ENCODE measurements at places on chromosomes 4 and X.

GRCh38 chr4:168734703-168735678 is 238.1 kb downstream of the PALLD start:
- DNase-seq: no peak

- DNase-seq: no peak
Measured at GRCh38 chr4:39548425-39549067, 21.3 kb upstream of the UGDH start.

GRCh38 chrX:42708222-42708621 is 69.7 kb downstream of the PPP1R2C start:
- no peak for DNase-seq

GRCh38 chr4:15482842-15483241 is 13.2 kb downstream of the CC2D2A start:
- DNase-seq: no peak

DNA sequence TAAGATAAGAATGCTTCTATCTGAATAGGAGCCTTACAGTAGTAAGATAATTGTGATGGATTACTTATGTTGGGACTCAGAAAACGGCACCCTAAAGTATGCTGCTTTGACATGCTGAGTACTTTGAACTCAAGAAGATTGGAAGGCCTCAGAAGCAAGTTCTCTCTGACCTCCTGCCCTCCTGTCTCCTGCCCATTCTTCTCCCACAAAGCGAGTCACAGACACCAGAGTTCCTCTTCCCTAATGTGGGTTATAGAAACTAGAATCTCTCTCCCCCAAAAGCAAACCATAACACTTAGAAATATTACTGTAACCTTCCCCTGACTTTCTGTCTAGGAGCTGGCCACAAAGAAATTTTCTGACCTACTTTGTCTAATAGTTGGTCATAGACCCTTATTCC is 76.5 kb downstream of the DDIT4L start:
- DNase-seq: no peak

DNA sequence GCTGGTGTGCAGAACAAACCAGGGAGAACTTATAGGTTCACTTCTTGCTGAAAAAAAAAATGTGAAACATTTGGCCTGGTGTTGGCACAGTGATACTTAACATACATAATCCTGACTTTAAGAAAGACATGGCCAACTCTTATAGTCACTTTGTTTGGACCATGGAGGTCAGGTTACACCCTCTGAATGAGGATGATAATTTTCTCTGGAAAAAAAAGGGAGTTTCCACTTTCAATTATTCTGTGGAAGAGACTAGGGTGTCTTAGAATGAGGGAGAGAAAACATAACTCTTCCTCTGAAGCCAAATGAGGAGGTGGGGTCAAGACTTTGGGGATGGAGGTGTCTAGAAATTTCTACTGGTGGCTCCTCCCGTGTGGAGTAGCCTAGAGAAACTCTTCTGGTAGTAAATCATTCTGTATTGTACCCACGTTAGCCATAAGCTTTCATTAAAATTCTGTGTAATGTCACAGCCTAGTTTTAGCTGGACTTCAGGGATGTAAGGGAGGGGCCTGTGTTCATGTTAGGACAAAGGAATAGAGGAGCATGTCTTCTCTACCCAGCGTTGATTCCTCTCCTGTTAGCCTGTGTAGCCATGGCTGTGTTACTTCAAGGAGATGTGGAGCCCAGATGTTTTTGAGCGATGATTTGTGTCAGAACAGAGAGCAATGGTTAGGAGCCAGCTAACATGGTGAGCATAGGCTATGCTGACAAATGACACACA is 328.3 kb downstream of the GPAT3 start:
- no peak for DNase-seq

- no peak for DNase-seq
Measured at GRCh38 chr4:1328267-1329155, 18.5 kb upstream of the UVSSA start.

DNA sequence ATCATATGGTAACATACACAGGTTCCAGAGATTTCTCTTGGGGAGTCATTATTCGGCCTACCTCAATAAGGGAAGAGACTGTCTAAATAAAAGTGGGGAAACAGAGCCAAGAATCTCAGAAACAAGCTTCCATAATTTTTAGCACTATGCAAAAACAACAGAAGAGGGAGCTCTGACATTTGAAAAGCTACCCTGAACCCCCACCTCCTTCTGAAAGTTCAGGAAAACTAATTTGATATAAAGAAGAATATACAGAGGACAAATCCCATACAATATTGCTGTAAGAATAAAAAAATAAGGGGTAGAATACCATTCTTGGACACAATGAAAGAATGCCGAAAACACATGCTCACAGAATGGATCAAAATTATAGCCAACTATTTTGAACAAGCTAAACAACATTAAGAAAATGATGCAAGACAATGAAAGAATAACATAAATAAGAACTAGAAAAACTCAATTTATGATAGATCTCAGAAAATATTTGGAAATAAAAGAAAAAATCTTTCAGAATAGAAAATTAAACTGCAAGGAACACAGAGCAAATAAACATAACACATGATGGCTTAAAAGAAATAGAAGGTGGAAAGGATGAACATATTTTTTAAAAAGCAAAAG is 14.4 kb upstream of the ZNF41 start:
- DNase-seq: no peak

GRCh38 chrX:5458300-5458842 is 770.3 kb downstream of the NLGN4X start:
- DNase-seq: no peak

Data from putamen (tissue), 1 donor.